ENCODE measurements at places on chromosomes 1 and 21. TPM values are rescaled to one million over a fixed set of nuclear protein-coding genes. Genes with fewer than 3 reads are reported as not detected.

The SERPINC1 gene
- 0.17 TPM for total RNA-seq

DNA sequence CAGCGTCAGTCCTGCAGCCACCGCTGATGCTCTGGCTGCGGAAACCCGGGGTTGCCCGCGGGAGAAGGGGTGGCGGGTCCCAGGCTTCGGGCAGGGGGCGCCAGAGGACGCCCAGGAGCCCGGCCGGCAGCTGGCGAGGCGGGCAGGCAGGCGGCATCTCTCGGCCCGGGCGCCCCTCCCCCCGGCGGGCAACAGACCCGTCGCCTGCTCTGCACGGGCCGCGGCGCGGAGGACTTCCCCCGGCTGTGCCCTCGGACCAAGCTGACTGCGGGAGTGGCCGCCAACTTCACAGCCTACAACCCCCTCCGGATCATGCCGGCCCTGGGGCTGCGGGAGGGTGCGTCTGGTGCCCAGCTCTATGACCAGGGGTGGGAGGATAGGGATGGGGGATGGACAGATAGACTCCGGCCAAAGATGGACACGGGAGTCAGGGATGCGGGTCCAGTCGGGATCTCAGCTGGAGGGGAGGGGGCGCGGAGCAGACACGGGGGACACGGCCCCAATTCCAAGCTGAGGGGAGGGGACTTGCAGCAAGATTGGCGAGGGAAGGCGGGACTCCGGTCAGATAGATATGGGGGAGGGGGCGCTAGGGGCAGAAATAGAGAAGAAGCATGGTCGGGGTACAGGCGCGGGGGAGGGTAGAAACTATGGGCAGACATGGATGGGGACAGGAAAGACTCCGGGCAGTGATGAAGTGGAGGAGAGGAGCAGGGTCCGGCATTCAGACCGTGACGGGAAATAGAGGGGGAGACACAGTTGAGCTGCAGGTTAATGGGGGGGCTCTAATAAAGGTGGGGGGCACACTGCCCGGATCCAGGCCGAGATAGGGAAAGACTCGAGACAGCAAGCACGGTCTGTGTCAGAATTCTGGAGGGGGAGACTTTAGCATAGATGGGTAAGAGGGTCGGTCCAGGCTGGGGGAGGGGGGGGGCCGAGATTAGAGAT, 1.1 kb downstream of the ADGRB2 start:
- H3K4me1 ChIP-seq, result peaks cover 31% of the 10 kb centered on the region
- no peaks in the 10 kb centered on the region for H3K36me3 ChIP-seq
- no peak overlapping the region for H3K27ac ChIP-seq
- peak overlapping the region; percentile 65 for H3K4me3 ChIP-seq
- peak; percentile 66 for DNase-seq
- peaks cover 64% of the 10 kb centered on the region for H3K27me3 ChIP-seq

The PRDM16 gene
- total RNA-seq, result 1.1 TPM

DNA sequence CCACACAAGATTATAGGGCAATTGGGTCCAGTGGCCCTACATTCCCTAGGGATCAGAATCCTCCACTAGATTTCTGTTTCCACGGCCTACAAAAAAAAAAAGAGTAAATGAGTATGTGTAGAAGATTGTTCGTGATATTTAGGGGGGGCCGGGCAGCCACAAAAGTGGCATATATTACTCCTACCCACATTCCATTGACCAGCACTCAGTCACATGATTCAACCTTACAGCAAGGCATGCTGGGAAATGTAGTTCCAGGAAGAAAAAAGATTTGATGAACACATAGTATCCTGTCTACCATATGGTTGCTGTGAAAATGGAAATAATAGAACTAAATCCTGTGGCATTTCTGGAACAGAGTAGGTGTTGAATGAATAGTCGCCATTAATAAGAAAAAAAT, 43.4 kb upstream of the GJB5 start:
- H3K27me3 ChIP-seq, result peaks cover 4% of the 10 kb centered on the region
- H3K36me3 ChIP-seq, result no peaks in the 10 kb centered on the region
- H3K4me1 ChIP-seq, result no peaks in the 10 kb centered on the region
- no peak for DNase-seq

GRCh38 chr1:236073307-236073897, 8.5 kb upstream of the NID1 start:
- no peaks in the 10 kb centered on the region for H3K4me1 ChIP-seq
- H3K27me3 ChIP-seq, result peaks cover 7% of the 10 kb centered on the region
- no peak for DNase-seq
- H3K36me3 ChIP-seq, result no peaks in the 10 kb centered on the region

GRCh38 chr1:188426561-188426960, 1597.8 kb downstream of the PLA2G4A start:
- H3K4me3 ChIP-seq, result no peak overlapping the region
- H3K27me3 ChIP-seq, result no peaks in the 10 kb centered on the region
- no peaks in the 10 kb centered on the region for H3K4me1 ChIP-seq
- no peaks in the 10 kb centered on the region for H3K36me3 ChIP-seq
- DNase-seq, result no peak

DNA sequence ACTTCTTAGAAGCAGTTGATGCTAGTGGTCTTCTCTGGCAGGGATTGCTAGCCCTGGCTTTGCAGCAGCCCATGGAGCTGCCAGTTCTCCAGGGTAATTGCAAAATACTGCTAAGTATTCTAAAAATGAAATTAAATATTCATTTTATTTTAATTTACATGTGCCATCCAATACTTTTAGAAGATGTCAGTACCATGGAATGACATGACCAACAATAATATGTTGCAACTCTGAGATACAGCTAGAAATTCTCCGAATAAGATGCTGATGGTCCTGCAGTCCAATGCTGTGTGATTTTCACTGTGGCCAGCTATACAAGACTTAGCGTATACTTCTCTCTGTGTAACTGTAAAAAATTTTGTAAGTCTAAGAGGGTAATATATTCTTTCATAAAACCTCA, 20.0 kb upstream of the WARS2 start:
- no peak overlapping the region for H3K27ac ChIP-seq
- no peak overlapping the region for H3K4me3 ChIP-seq
- no peaks in the 10 kb centered on the region for H3K27me3 ChIP-seq
- no peak for DNase-seq
- H3K4me1 ChIP-seq, result no peaks in the 10 kb centered on the region
- peaks cover 38% of the 10 kb centered on the region for H3K36me3 ChIP-seq

The CEP104 gene
- 43.8 TPM for total RNA-seq

DNA sequence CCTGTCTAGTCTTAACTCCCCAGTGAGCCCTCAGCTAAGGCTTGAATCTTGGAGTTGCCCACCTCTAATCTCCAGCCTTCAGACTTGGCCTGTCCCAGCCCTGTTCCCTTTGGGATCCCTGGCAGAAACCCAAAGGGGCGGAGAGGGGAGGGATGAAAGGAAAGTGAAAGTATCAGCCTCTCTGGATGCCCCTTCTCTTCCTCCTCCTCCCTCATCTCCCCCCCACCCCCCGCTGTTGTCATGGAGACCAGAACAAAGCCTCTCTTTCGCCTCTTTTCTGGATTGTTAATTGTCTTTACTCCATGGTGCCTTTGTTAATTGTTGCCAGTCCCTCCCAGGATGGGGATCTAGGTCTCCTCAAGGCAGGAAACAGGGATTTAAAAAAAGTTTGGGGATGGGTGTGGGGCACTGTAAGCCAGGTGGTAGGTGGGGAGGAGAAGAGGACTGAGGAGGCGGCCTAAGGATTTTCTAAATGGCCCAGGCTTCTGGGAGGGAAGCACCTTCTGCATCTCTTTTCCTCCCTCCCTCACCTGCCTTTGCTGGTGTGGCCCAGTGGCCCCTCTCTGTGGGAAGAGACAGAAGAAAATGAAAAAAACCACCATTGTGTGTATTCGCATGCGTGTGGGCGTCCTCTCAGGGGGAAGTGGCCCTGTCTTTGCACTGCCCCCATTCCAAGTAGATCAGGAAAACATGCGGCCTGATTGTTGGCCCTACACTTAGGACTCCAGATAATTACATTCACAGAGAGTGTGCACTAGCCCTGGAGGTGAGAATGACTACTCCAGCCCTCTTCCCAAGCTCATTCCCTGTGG, 7.5 kb upstream of the SOX13 start:
- no peaks in the 10 kb centered on the region for H3K36me3 ChIP-seq
- H3K4me1 ChIP-seq, result peaks cover 4% of the 10 kb centered on the region
- H3K27ac ChIP-seq, result peak overlapping the region; percentile 25
- no peak overlapping the region for H3K4me3 ChIP-seq

- no peaks in the 10 kb centered on the region for H3K27me3 ChIP-seq
- H3K27ac ChIP-seq, result no peak overlapping the region
- peaks cover 8% of the 10 kb centered on the region for H3K36me3 ChIP-seq
- peaks cover 25% of the 10 kb centered on the region for H3K4me1 ChIP-seq
- H3K4me3 ChIP-seq, result no peak overlapping the region
Measured at GRCh38 chr21:45538381-45539045, 3.7 kb downstream of the SLC19A1 start.

DNA sequence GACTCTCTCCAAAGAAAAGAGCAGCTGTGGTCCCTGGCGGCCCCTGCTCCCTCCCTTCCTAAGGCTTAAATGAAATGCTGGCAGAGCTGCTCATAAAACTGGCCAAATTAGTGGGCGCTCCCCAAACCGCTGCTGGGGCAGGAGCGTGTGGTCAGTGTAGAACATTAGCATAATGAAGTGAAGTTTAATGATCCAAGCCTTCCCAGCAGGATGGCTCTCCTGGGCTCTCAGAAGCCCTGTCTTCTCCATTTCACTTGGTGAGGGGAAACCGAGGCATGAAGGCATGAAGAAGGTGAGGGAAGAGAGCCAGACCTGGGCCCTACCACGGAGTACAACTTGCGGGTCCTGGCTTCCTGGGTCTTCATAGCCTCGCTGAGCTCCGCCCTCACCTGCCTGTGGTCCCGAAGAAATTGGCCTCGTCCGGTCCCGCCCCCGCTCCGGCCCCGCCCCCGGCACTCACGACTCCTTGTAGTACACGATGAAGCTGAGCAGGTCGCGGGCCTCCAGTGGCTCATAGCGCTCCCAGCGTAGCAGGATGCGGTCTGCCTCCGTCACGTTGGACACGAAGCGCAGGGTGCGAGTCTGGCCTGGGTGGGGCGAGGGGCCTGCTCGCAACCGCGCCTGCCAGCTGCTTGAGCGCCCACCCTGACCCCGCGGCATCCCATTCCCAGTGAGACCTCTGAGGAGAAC, 10.3 kb downstream of the INSRR start:
- peaks cover 48% of the 10 kb centered on the region for H3K27me3 ChIP-seq
- H3K36me3 ChIP-seq, result peaks cover 2% of the 10 kb centered on the region
- DNase-seq, result peak; percentile 80
- H3K4me1 ChIP-seq, result peaks cover 30% of the 10 kb centered on the region
- H3K4me3 ChIP-seq, result peak overlapping the region; percentile 38
- H3K27ac ChIP-seq, result peak overlapping the region; percentile 78

GRCh38 chr1:106995970-106996369, 60.5 kb upstream of the PRMT6 start:
- H3K4me1 ChIP-seq, result no peaks in the 10 kb centered on the region
- no peak for DNase-seq
- H3K27me3 ChIP-seq, result no peaks in the 10 kb centered on the region
- H3K36me3 ChIP-seq, result no peaks in the 10 kb centered on the region
- H3K4me3 ChIP-seq, result no peak overlapping the region

- DNase-seq, result no peak
- H3K4me1 ChIP-seq, result peaks cover 9% of the 10 kb centered on the region
- H3K27me3 ChIP-seq, result peaks cover 42% of the 10 kb centered on the region
- no peaks in the 10 kb centered on the region for H3K36me3 ChIP-seq
- H3K4me3 ChIP-seq, result no peak overlapping the region
Measured at GRCh38 chr1:6443339-6444115, 19.0 kb downstream of the ESPN start.

DNA sequence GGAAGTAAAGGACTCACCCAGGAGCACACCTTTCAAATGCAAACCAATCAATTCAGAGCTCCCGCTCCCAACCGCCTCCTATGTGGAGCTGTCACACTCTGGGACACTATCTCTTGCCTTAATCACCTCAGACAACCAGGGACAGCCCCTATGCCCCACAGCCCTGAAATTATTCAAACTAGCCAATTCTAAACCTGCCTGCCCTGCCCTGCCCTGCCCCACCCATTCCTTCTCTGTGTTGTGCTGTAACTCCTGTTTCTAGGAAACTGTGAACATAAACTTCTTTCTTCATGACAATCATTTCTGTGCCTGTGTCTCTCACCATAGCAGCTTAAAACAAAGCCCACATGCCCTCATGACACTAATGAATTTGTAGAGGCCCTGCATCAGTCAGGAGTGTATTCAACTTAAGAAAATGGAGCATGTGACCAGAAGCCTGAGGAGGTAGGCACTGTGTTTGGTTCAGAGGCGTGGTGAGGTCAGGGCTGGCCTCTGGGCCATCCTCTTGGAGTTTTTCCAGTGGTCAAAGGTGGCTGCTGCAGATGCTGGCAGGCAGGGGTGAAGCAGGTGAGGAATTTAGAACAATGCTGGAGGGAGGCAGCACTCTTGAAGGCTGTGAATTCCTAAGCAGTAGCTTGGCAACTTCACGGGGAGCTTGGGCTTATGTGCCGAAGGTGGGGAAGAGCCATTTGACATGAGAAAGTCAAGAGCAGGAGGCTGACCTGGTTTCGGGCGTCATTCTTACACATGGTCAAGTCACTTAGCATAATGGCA, 74.5 kb downstream of the RHOU start:
- no peaks in the 10 kb centered on the region for H3K27me3 ChIP-seq
- DNase-seq, result peak; percentile 19
- peak overlapping the region; percentile 1 for H3K4me3 ChIP-seq
- peak overlapping the region; percentile 94 for H3K27ac ChIP-seq
- peaks cover 12% of the 10 kb centered on the region for H3K36me3 ChIP-seq
- H3K4me1 ChIP-seq, result peaks cover 71% of the 10 kb centered on the region

- H3K4me1 ChIP-seq, result peaks cover 50% of the 10 kb centered on the region
- no peaks in the 10 kb centered on the region for H3K27me3 ChIP-seq
- peak overlapping the region; percentile 34 for H3K27ac ChIP-seq
- no peak overlapping the region for H3K4me3 ChIP-seq
- DNase-seq, result no peak
Measured at GRCh38 chr1:198201956-198202784, 45.4 kb downstream of the NEK7 start.

GRCh38 chr1:41013796-41014195, 7.7 kb downstream of the SLFNL1 start:
- H3K4me3 ChIP-seq, result no peak overlapping the region
- H3K27ac ChIP-seq, result no peak overlapping the region
- DNase-seq, result no peak
- H3K27me3 ChIP-seq, result no peaks in the 10 kb centered on the region
- H3K36me3 ChIP-seq, result peaks cover 36% of the 10 kb centered on the region
- H3K4me1 ChIP-seq, result peaks cover 7% of the 10 kb centered on the region

DNA sequence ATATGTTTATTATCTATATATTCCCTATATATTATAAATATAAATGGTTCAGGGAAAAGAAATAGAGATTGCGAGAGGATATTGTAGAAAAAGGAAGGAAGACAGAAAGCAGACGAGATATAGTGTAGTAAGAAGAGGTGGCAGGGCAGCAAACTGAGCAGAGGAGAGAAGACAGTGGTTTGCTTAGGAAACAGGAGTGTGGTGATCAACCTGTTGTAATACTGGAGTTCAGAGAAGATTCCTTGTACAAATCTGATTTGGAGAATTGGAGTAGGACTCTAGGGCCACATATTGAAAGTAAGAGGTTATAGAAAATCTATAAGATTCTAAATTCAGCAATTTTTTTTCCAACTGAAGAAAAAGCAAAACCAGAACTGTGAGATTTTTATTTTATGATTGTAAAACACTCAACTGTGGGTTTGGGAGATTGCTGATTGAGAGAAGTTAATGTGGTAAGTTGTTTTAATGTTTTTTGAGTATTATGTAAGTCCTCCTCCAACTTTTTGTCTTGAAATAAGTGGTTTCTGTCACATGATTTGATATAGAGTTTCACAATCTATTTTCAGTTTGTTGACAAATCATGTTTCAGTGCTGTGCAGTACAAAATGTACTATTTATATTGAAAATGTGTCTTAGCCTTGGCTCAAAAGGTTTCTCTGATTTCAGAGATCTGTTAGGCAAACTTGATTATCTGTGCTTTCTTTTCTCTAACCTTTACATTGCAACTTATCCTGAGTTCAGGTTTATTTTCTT, 9.6 kb upstream of the AMY2B start:
- no peak overlapping the region for H3K27ac ChIP-seq
- H3K4me3 ChIP-seq, result no peak overlapping the region
- no peak for DNase-seq
